ENCODE measurements at places on chromosomes 6 and 20. TPM values are rescaled to one million over a fixed set of nuclear protein-coding genes. Genes with fewer than 3 reads are reported as not detected.
A peak's percentile ranks its signal among the peaks of the same experiment; 100 is the strongest.

MOCS1 gene
- 29.4 TPM for total RNA-seq

FNDC1 gene
- 0.63 TPM for total RNA-seq

CABLES2 gene
- 20.6 TPM for total RNA-seq

OPRL1 gene
- total RNA-seq = 0.71 TPM

MMP24 gene
- total RNA-seq = 0.85 TPM

SCRT2 gene
- not detected for total RNA-seq

ARHGAP18 gene
- 12.1 TPM for total RNA-seq

ADAM33 gene
- total RNA-seq = 9.9 TPM

SCAF8 gene
- 44.1 TPM for total RNA-seq

OLIG3 gene
- not detected for total RNA-seq

VARS2 gene
- 14.0 TPM for total RNA-seq

FOXS1 gene
- 1.6 TPM for total RNA-seq

PTCRA gene
- total RNA-seq = not detected

MAS1L gene
- not detected for total RNA-seq

JPH2 gene
- 78.3 TPM for total RNA-seq

KIAA0408 gene
- 12.9 TPM for total RNA-seq

GRCh38 chr6:128666405-128666804 lies 146.0 kb upstream of the PTPRK start:
- DNase-seq = no peak

- no peak for DNase-seq
Observed at GRCh38 chr6:27863962-27864905, 48.0 kb downstream of the OR2B2 start.

DNA sequence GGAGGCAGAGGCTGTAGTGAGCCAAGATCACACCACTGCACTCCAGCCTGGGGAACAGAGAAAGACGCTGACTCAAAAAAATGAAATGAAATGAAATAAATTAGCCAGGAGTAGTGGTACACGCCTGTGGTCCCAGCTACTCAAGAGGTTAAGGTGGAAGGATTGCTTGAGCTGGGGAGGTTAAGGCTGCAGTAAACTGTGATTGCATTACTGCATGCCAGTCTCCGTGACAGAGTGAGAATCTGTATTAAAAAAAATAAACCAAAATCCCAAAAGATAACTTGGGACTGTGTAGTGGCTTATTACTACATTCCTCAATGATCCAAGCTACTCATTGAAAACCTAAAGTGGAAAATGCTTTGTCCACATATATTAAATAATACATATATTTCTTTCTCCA lies 87.0 kb downstream of the SGK1 start:
- DNase-seq = no peak

DNA sequence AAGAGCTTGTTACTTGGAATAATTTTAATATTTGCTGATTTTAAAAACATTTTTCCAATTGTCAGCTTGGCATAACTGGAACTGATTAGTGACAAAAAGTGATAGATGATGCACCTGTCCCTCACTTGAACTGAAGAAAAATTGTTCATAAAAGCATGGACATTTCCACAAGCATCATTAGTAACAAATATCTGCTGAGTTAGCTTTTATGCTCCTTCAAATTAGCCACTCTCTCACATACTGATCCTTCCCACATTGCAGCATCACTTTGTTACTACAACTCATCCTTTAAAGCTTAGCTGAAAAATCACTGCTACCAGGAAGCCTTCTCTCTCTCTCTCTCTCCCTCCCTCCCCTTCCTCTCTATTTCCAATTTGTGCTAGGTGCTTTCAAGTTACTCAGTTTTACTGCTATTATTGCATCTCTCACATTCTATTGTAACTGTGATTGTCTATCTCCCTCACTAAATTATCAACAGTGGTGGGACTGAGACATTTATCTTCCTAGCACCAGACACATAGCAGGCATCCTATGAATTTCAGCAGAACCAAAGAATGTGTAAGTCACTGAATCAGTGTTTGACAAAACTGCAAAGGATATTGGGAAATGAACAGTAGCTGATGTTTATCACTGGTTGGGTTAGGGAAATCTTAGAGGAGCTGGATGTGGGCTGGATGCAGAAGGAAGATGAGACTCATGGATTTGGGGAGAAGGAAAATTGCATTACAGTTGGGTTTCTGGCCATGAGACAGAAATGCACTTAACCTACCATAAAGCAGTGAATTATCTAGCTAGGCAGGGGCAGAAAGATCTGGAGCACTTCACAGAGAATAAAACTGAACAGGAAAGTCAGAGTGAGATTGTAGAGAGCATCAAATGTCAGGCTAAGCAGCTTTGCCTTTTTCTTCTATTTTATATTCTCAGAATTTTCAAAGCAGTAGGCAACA lies 128.4 kb upstream of the PLN start:
- DNase-seq = no peak

GRCh38 chr6:147693181-147693580 lies 184.7 kb downstream of the SAMD5 start:
- DNase-seq = no peak

DNA sequence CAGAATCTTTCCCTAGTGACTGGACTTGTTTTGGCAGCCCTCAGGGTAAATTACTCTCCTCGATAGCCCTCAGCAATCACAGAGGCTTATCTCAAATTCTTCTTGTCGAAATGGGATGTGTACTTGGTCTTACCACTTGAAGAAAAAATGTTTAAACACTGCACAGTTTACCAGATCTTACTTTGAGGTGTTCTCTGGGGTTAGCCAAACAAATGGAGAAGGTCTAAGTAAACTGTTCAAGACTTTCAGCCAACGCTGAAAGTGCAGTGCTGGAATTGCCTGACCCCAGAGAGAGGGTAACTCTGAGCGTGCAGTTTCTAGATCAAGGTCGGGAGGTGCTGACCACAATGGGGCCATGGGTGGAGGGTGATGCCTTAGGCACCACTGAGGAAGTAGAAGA lies 39.2 kb downstream of the MYLIP start:
- no peak for DNase-seq

GRCh38 chr20:32249030-32249738 lies 28.3 kb upstream of the KIF3B start:
- DNase-seq = no peak

DNA sequence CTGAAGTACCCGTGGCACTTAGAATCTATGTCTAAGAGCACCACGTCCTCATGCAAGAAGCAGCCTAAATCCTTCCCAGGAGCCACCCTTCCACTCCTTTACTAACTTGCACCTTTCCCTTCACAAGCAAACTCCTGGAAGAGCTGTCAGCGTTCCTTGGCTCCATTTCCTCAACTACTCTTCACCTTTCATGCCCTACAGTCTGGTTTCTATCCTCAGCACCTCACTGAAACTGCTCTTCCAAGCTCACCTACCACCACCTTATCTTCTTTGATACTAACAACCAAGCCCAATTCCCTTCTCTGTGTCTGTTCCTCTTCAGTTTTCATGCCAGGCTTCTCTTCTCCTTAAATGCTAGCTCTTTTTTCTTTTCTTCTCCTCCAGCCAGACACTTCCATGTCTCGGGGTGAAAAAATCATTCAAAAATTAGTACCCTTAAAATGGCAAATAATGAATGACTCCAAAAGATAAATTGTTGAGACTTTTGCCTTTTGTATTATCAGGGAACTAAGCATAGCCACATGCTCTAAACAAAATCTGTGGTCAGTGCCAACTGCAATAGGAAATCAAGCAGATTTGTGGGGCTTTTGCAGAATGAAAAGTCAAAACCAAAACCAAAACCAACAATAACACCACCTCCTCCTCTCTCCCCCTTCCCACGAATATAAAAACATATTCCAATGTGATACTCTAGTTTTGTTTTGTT lies 149.6 kb upstream of the KCNK16 start:
- DNase-seq = no peak

GRCh38 chr6:129014302-129014701 lies 131.4 kb downstream of the LAMA2 start:
- DNase-seq = no peak

GRCh38 chr6:131122007-131122406 lies 13.3 kb upstream of the AKAP7 start:
- DNase-seq = no peak

GRCh38 chr6:36491378-36491965 lies 48.7 kb downstream of the KCTD20 start:
- no peak for DNase-seq

GRCh38 chr6:155333414-155333813 lies 19.1 kb upstream of the TFB1M start:
- no peak for DNase-seq

DNA sequence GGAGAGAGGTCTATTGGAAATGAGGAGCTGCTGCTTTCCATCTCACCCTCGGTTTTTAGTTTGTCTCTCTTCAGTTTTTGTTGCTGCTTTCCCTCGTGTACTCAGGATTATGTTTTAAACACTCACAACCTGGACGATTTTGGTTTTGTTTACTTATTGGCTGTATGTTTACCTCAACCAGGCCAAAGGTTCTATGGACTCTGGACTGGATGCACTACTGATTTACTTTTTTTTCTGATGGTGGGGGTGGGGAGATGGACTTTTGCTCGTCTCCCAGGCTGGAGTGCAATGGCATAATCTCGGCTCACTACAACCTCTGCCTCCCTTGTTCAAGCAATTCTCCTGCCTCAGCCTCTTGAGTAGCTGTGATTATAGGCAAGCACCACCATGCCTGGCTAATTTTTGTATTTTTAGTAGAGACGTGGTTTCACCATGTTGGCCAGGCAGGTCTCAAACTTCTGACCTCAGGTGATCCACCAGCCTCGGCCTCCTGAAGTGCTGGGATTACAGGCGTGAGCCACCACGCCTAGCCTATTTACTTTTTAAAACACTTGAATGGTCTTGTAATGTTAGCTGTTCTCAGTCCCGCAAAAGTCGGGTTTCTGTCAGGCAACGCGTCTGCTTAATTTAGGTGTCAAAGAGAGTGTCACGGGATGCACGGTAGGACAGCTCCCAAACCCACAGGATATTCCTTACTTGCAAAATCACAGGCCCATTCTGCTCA lies 148.2 kb upstream of the RIPOR2 start:
- DNase-seq = no peak

DNA sequence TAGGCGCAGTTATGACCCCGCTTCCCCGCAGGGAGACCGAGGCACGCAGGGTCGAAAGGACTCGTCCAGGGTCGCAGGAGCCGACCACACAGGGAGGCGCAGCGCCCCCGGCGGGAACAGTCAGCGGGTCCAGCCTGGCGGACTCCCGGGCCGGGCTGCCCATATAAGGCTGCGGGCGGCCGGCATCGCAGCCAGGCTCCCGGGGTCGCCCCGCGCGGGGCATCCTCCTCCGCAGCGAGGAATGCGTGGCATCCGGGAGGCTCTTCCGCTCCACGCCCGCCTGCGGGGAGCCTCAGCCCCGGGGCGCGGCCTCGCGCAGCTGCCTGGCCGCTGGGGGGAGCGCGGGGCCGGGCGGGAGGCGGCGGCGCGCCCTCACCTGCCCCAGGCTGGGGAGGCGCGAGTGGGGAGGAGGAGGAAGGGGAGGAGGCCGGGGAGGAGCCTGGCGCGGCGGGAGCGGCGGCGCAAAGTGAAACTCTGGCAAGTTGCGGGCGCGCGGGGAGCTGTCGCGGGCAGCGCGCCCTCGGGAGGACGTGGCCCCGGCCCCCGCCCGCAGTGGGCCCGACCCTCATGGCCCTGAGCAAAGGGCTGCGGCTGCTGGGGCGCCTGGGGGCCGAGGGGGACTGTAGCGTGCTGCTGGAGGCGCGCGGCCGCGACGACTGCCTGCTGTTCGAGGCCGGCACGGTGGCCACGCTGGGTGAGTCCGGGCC lies at the start of gene SYNJ2:
Gene SYNJ2 (plus strand): TSS at position 469 of the 707 bp plus-strand sequence. CDS start 99 bp downstream, at position 568.
- peak; percentile 82 for DNase-seq

DNA sequence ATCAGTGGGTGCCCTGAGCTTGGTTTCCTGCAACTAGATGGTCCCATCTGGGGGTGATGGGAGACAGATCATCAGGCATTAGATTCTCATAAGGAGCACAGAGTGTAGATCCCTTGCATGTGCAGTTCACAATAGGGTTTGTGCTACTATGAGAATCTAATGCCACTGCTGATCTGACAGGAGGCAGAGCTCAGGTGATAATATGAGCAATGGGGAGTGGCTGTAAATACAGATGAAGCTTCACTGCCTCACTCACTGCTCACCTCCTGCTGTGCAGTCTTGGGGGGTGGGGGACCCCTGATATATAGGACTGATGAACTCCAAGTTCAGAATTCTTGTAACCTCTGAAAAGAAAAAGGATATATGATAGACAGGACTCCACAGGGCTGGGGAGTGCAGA lies 108.0 kb downstream of the RIN2 start:
- no peak for DNase-seq

DNA sequence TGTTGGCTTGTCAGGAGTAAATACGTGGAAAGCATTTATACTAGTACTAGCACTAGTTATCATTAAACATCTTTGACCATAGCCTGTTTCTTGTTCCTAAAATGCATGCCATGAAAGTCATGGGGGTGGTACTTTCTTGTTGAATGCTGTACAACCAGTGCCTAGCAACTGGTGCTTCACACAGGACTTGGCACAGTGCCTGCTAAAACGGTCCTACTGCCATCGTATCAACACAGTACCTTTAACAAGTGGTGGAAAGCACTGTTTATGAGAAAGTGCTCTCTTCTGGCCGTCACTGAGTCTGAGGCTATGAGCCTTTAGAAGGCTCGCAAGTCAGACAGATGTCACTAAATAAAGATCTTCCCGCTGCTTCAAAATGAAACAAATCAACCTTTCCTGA lies 21.6 kb downstream of the ZNFX1 start:
- no peak for DNase-seq

DNA sequence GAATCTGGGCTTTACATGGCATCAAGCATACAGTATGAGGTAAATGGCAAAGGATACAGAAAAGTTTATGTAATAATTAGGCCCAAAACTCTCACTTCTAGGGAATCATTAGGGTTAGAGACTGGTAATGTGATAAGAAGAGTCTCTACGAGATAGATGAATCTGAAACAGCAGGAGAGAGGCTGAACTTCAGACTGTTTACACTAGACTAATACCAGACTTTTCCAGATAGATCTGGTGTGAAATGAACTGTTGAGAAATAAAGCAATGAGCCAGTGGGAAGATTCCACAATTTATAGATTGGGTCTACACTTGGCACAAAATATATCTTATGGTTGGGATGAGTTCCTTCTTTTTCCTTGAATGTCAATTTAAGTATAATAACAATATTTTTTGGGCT lies 134.3 kb downstream of the MAN1A1 start:
- no peak for DNase-seq

GRCh38 chr6:120876424-120876823 lies 457.9 kb downstream of the TBC1D32 start:
- DNase-seq = no peak

DNA sequence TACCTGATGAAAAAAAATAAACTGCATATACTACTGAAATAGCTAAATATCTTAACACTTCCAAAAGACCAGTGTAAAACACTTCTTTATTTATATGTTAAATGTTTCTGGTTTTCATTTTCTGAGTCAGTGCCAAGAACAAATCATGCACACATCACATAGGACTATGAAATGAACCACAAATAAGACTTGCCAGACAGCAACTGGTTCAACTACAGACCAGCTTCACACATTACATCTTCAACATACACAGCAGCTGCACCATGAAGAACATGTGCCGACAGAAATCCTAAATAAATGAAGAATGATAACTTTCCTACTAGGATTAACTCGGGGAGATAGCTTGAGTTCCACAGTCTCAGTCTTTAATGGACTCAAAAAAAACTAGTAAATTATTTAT lies 168.3 kb upstream of the STXBP5 start:
- DNase-seq = no peak

- no peak for DNase-seq
Observed at GRCh38 chr6:149389509-149390297, 10.4 kb upstream of the SUMO4 start.

- DNase-seq = no peak
Observed at GRCh38 chr6:1538810-1539478, 70.8 kb upstream of the FOXC1 start.

GRCh38 chr6:4577406-4577805 lies 198.8 kb upstream of the CDYL start:
- DNase-seq = no peak

Measured in left cardiac atrium (tissue), 4 donors.